Activated CD4-positive, alpha-beta memory T cell treated with anti-CD3 and anti-CD28 coated beads, Interleukin-2, amount 10 ng/mL, durations not matched to agents 7 days and 5 days (primary cell): ENCODE measurements at places on chromosomes 11 and 22.

DNA sequence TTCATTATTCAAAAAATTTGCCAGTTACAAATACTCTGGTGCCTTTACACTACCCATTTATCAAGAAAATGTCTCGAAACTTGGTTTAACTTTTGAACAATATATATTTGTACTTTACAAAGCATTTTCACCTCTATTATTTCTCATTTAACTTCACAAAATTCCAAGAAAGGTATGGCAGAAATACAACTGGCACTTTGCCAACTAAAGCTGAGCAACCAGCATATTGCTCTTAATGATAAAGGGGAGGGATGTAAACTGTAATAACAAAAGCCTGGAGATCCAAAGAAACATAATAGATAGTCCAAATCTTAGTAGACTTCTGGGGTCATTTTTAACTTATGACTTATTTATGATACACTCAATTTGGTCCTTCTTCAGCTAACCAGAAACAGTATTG is 7.7 kb downstream of the PITPNB start:
- DNase-seq = no peak
- H3K36me3 ChIP-seq = peaks cover 63% of the 10 kb centered on the region
- no peak overlapping the region for H3K27ac ChIP-seq
- peaks cover 63% of the 10 kb centered on the region for H3K4me1 ChIP-seq
- no peaks in the 10 kb centered on the region for H3K27me3 ChIP-seq
- H3K4me3 ChIP-seq = no peak overlapping the region

DNA sequence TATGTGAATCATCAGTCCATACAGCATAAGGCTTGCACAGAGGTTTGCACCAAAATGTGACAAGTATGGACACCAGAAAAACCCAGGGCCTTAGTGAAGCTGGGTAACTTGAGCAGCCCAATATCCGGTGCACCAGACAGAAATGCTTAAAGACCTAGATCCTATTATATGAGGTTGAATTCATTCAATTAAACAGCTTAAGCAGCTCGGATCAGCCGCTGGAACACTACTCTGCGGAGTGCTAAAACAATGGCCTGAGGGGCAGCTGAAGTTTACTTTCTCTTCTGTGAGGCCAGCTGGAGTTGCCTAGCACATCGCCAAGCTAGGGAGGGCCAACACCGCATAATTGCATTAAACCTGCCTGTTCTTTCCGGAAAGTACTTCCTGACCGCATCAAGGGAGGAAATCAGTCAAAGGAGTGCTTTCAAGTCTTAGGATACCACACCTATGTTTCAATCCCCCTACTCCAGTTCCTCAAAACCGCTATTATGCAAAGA is 17.0 kb upstream of the FAM181B start:
- no peaks in the 10 kb centered on the region for H3K36me3 ChIP-seq
- no peak overlapping the region for H3K4me3 ChIP-seq
- H3K4me1 ChIP-seq = peaks cover 16% of the 10 kb centered on the region
- DNase-seq = no peak
- peaks cover 1% of the 10 kb centered on the region for H3K27me3 ChIP-seq

GRCh38 chr11:10797531-10797930 is 11.2 kb downstream of the EIF4G2 start:
- H3K4me3 ChIP-seq = no peak overlapping the region
- H3K36me3 ChIP-seq = peaks cover 74% of the 10 kb centered on the region
- H3K27ac ChIP-seq = no peak overlapping the region

DNA sequence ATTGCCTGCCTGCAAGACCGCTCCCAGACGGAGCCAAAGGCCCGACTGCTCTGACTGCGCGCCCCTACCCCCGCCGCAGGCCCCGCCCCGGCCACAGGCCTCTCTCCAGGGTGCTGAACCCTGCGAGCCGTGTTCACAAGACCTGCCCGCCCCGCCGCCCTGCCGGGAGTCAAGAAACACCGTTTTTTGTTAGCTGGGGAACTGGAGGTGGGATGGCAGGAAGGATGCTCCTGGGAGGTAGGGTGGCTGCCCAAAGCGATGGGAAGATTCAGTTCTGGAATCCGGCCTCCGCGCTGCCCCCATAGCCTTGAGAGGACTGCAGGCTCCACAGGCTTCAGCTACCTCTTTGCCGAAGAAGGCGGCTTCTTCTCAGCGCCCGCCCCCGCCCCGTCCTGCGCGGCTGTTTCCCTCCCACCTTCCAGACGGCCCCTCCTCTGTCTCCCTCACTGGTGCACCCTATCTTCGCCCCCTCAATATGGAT is 2.7 kb upstream of the PDE2A start:
- H3K36me3 ChIP-seq = no peaks in the 10 kb centered on the region
- H3K4me1 ChIP-seq = peaks cover 2% of the 10 kb centered on the region
- H3K27me3 ChIP-seq = peaks cover 70% of the 10 kb centered on the region
- peak; percentile 73 for DNase-seq
- H3K4me3 ChIP-seq = no peak overlapping the region
- no peak overlapping the region for H3K27ac ChIP-seq

- DNase-seq = peak; percentile 66
- H3K27ac ChIP-seq = peak overlapping the region; percentile 58
- H3K4me1 ChIP-seq = peaks cover 22% of the 10 kb centered on the region
- H3K27me3 ChIP-seq = no peaks in the 10 kb centered on the region
These were observed 28.5 kb downstream of the MAFF start for GRCh38 chr22:38230108-38230825.

GRCh38 chr11:59765068-59765735 is 10.0 kb downstream of the STX3 start:
- no peak for DNase-seq
- peaks cover 39% of the 10 kb centered on the region for H3K4me1 ChIP-seq
- peak overlapping the region; percentile 38 for H3K27ac ChIP-seq

GRCh38 chr11:61695917-61696316 is 15.7 kb downstream of the DAGLA start:
- H3K27ac ChIP-seq = peak overlapping the region; percentile 58
- H3K4me1 ChIP-seq = peaks cover 29% of the 10 kb centered on the region
- peak; percentile 94 for DNase-seq

DNA sequence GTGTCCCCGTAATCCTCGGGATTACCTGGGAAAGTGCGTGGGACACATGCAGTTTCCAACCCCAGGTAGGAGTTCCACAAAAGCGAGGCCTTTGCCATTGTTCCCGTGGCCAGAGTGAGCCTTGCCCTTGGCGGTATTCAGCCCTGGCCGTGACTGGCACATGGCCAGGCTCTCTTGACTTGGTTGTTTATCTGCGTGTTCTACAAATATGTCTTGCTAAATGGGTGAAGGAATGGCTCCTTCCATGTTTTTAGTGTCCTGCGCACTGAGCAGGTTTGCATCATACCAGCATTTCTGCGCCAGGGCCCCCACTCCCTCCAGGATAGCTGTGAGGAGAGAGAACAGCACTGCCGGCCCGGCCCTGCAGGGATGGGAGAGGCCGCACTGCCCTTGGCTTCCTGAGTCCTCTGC is 20.0 kb downstream of the POLR3H start:
- DNase-seq = no peak
- H3K27ac ChIP-seq = peak overlapping the region; percentile 71
- peaks cover 13% of the 10 kb centered on the region for H3K4me1 ChIP-seq
- no peaks in the 10 kb centered on the region for H3K27me3 ChIP-seq
- peaks cover 15% of the 10 kb centered on the region for H3K36me3 ChIP-seq

DNA sequence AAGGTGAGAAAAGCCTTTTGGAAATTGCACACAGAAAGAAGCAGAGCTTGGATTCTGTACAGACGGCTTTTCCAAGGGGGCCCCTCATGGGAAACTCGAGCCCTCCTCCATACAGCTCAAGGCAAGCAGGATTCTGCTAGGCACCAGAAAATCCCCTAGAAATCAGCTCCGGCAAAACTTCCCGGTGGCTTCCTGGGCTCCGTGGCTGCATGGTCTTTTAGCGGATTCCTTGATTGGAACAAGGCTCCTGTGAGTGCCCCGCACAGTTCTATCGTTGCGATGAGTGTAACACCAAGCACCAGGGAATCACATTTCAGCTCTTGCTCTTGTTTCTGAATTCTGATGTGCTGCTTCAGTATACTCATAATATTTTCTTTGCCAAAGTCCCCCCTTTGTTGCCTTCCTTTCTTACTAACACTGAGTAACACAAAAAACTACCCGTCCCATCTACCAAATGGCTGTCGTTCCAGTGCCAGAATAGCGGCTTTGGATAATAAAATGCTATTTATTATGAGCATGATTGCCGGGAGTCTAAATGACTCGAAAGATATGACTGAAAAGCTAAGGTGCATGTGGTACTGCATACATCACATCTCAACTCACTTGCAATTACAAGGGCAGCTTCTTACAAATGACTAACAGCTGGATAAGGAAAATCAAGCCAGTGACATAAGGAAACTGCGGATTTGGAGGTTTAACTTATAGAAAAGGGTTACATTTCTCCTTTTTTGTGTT is 494.1 kb downstream of the DLG2 start:
- no peak overlapping the region for H3K4me3 ChIP-seq
- no peaks in the 10 kb centered on the region for H3K4me1 ChIP-seq
- H3K27ac ChIP-seq = no peak overlapping the region

GRCh38 chr11:12436266-12436665 is 58.9 kb downstream of the PARVA start:
- no peaks in the 10 kb centered on the region for H3K4me1 ChIP-seq
- no peaks in the 10 kb centered on the region for H3K36me3 ChIP-seq
- H3K4me3 ChIP-seq = no peak overlapping the region
- H3K27ac ChIP-seq = no peak overlapping the region
- no peaks in the 10 kb centered on the region for H3K27me3 ChIP-seq
